NCI-H446 treated with DMSO at 0.1 percent for 48 hours (cell line): ENCODE measurements at places on chromosomes 1 and 21.

DNA sequence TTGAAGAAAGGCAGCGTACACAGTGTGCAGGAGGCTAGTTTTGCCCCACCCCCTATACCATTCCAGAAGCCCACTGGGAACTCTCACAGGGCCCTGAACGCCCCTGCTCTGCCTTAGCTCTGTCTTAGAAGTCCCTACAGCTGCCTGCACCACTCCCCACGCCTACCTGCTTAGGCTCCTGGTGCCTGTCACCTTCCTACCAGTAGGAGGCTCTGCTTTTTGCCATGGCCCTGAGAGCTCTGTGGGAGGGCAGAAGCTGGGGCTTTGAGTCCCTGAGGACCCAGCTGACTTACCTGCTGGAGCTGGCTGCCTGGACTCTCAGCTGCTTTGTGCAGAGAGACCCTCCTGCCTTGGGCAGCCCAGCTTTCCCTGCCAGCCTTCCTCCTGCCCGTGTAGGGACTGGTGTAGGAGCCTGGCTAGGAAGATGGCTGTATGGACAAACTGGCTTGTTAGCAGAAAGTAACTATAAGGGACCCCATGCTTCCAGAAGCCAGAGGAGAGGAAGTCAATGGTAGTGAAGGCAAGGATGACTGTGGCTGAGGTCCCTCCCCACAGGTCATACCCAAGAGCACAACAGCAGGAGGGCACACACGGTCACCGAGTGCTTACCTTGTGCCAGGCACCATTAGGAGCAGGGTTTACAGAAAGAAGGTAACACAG lies 9.8 kb upstream of the CELSR2 start:
- DNase-seq = no peak

- DNase-seq = no peak
Observed at GRCh38 chr1:183205196-183205781, 19.2 kb downstream of the LAMC2 start.

- DNase-seq = no peak
Observed at GRCh38 chr1:183583466-183583865, 6.8 kb downstream of the NCF2 start.

- DNase-seq = no peak
Observed at GRCh38 chr1:52520148-52520547, 32.7 kb downstream of the TUT4 start.

DNA sequence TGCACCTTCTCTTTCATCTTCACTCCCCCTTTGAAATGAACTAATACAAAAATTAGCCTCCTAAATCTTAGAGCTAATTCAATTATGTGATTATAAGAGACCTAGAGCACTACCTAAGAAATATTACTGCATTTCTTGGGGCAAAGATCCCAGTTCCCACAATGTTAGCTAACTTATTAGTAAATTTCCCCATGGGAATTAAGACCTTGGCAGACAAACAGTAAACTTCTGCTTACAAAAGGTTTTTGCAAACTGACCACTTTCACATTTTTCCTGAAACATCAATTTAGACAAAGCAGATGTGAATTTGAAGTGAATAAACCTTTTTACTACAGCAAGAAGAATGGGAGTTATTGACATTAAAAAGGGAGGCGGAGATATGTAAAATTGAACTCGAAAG lies 34.6 kb upstream of the LHX8 start:
- no peak for DNase-seq

DNA sequence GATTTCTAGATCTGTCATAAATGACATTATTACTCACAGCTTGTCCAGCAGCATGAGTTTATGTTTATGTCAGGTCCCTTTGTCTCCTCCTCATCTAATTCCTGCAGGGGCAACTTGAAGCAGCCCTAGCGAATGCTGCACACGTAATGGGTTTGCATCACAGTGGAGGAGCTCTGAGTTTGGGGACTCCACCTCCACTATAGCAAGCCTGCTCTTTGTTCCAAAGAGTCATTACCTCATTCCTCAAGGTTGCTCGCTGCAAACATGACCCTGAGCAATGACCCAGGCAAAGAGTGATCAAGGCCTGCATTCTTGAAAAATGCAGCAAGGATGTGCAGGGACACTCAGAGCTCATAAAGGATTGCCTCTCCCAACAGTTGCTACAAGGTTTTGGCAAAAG lies 261.9 kb downstream of the HHIPL2 start:
- DNase-seq = no peak

- DNase-seq = no peak
Observed at GRCh38 chr1:110164725-110165350, 14.5 kb downstream of the SLC6A17 start.

DNA sequence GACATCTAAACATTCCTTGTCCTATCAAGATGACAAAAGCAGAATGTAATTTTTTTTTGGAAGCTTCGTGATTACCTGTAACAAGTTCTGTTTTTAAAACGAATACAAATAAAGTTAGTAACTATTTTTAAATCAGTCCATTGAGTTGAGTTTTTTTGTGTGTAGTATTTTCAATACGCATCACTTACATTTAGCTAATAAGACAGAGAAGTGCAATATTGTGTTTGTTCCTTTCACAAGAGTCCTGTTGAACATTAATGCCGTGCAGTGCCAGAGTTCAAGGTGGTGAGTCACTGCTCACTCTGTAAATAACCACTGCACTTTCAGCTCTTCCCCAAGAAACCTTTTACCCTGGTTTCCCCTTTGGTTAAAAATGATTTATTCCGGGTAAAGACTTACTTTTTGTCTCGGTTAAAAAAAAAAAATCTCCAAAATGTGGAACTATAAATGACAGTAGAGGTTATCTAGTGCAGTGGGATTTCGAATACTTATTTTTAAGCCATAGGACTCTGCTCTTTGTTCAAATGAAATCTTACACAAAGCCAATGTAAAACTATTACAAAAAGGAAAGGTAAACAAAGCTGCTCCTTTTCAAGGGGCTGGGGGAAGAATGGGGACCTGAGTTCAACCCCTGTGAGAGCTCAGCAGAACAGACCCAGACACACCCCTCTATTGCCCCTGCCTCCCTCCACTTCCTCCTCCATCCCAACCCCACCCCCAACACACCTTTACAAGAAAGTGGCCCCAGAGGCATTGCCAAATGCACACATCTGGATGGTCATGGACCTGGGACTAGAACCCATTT lies 14.8 kb upstream of the NCMAP start:
- DNase-seq = no peak

DNA sequence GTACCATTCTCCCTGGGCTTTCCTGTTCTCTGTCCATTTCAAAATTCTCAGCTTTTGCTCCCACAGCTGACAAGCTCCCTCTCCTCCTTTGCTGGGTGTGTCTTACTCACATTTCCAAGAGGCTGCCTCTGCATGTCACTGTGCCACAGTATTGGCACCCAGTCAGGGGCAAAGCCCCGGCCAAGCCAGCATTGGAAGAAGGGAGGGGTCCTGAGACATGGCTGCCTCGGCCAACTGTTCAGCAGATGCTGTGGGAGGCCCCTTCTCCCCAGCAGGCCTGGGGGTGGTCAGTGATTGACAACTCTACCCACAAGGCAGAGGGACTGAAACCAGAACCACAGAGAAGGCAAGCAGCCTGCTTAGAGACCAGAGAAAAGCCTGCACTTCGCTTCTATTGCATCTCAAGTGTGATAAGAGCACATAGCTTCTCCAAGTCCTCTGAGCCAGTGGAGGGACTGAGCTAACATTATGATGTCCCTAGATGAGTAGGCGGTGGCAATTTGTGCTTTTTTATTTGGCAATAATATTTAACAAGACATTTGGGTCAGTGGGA lies 294.1 kb downstream of the SIPA1L2 start:
- peak; percentile 93 for DNase-seq

GRCh38 chr1:202143011-202143767 lies 1.3 kb downstream of the ARL8A start:
- no peak for DNase-seq

- no peak for DNase-seq
Observed at GRCh38 chr1:76503100-76503499, 364.2 kb upstream of the ST6GALNAC5 start.

- peak; percentile 97 for DNase-seq
Observed at GRCh38 chr1:209926045-209926444, 12.0 kb upstream of the SYT14 start.

GRCh38 chr1:56180520-56181190 lies 398.7 kb downstream of the PLPP3 start:
- no peak for DNase-seq
